ENCODE measurements at places on chromosomes 2 and 18.

- no peak for DNase-seq
Observed at GRCh38 chr2:112141626-112142007, 3.4 kb downstream of the FBLN7 start.

DNA sequence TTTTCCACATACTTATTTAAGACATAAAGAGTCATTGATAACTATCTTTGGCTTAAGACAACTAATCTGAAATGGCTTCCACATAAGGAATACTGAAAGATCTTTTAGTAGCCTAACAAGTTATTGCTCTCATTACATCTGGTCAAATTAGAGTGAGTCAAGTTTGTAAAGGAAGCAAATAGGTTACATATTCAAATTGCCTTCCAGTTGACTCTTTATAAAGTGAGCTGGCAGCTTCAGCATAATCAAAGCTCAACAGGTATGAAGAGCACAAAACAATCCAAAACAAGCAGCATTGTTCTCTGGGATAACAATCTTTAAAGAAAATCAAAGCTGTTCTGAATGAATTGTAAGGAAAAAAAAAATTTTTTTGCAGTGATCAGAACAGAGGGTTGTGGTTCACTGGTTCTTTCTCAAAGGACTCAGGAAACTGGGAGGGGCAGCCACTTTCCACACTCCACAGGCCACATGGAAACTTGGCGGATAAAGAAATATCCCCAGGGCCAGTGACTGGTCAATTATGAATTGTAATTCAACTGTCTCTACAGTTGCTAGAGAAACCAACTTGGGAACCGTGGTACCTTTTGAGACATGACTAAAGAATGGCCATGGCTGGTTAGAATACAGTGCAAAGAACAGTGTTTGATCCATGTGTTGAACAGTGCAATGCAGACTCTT is 369.3 kb upstream of the KCNH7 start:
- DNase-seq = no peak

DNA sequence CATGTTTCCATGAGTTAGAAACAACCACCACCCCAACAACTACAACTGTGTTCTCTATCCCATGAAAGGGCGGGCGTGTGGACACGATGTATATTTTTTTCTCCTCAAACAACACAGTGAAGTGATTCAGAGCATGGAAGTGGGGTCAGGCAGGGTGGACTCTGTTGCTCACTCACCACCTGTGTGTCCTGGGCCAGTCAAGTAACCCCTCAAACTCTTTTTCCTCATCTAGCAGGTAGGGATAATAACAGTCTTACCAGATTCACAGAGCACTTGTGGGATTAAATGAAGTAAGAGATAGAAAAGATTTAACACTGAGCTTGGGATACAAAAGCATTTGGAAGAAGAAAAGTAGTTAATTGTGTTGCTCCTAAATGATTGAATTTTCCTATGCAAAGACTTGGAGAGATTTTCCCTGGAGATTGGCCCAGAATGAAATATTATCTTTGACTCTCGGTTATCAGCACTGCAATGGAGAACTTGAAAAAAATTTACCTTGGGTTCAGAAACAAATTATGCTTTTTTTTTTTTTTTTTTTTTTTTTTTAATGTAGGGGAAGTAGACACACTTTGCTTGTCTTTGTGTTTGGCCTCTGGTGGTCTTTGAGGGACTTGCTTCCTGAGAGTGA is 161.9 kb upstream of the EPAS1 start:
- DNase-seq = no peak

DNA sequence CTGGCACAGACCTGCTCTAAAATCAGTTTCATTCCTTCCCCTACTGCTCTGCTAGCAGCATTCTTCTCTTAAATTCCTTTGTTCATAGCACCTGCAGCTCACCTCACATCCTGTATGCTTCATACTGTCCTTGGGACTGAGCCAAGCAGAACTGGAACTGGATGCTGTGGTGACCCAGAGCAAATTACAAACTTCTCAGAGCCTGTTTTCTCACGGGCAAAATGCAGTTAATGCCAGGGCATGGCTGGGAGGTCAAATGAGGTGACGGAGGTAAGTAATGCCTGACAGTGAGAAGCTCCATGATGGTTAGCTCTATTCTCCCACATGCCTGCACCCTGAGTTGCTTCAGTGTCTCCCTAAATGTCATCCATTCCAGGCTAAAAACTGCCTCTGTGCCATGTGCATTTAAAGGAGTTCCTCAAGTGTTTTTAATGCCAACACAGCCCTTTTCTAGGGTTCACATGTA is 29.7 kb downstream of the C2orf42 start:
- no peak for DNase-seq

DNA sequence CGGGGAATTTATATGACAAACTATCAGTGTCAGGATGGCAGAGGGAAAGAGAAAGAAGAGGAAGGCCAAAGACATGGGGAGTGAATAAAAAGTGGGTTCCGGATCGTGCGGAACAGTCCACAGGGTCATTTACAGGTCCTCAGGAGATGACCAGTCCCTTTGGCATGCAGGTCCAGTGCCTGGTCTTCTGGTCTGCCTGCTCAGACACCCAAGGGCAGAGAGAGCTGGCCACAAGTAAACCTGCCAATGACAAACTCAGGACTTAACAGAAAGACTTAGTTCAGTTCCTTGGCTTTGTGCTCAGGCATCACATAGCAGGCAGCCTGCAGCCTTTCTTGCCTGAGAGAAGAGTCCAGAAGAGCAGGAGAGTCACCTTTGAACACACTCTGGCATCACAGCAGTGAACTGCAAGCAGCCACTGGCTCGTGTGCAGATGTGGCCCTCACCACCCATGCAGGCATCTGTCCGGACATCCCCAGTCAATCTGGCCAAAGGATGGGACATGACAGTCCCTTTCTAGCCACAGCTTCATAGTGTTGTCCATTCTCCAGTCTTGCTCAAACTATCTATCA is 14.0 kb downstream of the TMEM127 start:
- DNase-seq = no peak

GRCh38 chr2:149089068-149089467 is 50.6 kb downstream of the LYPD6B start:
- DNase-seq = no peak
